ENCODE measurements at places on chromosomes 2 and 18.

- no peak for DNase-seq
Observed at GRCh38 chr18:56541340-56541739, 97.1 kb downstream of the TXNL1 start.

- DNase-seq: no peak
Observed at GRCh38 chr2:182592691-182593393, 123.2 kb upstream of the DNAJC10 start.

DNA sequence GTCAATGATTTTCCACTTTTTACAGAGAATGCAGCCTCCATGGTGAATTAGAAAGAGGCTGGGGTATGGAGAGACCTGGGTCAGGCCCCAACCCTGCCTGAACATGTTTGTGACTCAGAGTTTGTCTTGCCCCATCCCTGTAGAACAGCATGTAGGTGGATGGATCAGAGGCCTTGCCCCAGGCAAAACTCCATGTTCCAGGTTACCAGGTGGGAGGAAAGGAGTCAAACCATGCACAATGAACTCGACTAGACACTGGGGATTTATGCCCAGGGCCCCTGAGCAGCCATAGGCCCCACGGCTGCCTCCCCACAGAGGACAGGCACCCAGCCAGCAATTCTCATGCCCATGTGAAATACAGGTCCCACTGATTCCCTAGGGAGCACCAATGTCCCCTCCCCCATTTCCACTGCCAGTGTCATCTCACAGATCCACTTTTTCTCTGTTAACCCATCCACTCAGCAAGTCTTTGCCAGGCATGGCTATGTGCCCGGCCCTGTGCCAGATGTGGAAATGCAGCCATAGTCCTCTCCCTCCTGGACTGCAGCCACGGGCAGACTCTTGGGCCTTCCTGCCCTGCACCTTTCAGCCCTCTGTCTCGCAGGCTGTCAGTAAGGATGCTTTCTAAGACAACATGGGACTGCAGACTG is 737.8 kb upstream of the HS6ST1 start:
- no peak for DNase-seq

DNA sequence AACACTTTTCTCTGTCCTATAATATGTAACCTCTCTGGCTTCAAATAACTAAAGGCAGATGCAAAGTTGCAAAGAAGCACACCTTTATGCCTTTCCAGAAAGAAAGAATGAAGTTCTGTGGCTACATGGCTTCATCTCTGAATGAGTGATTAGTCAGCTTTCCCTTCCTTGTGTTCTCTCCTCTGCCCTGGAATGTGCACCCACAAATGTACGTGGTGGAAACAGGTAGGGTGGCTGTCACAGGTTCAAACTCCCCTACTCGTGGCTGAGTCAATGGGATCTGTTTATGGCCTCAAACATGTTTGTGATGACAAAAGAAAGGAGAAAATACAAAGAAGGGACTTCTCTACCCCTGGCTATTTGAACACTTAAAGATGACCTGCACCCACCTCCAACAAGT is 55.5 kb upstream of the ACVR2A start:
- no peak for DNase-seq

DNA sequence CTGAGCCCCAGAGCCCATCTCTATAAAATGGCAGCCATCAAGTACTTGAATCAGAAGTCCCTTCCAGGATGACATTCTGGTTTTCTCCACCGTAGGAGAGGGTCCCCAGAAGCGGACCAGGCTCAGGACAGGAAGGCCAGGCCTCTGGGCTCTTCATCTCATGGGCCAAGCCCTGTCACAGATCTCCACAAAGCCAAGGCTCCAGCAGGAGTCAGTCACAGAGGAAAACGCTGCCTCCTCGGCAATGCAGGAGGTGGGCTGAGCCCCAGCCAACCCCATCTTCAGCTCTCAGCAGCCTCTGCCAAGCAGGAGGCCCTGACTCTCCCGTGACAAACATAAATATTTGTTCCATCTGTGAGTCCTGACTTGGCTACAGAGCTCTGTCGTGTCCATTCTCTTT is 39.4 kb upstream of the GPAT2 start:
- no peak for DNase-seq

GRCh38 chr2:40049781-40050180 is 270.7 kb upstream of the THUMPD2 start:
- no peak for DNase-seq

- DNase-seq: no peak
Observed at GRCh38 chr2:158603205-158603604, 146.5 kb downstream of the PKP4 start.

DNA sequence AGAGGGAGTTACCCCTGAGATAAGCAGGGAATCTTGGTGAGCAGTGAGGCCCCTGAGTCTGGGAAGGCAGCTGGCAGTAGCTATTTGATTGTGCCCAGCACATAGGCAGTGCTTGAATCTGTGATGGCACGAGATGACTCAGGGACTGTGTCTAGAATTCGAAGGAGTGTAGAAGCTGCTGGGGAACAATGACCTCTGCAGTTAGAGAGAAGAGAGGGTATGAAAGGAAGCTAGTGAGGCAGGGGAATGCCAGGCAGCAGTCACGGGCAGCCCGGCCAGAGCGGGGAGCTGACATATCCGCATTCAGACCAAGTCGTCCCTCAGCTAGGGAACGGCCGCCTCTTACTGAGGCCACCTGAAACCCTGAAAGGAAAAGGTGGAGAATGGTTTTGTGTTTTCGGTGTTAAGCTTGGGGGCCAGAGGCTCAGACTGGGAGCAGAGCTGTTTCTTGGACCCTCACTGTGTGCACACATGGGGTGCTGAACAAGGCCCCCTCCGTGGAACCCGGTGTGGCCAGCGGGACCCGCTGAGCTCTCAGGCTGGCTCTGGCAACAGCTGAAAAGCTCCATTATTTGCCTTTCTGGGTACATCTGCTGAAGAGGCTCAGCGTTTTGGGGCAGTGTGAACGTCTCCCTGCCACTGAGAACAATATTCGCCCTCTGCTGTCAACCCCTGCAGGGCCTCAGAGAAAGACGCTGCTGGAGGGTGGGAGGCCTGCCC is 32.9 kb downstream of the ARHGEF4 start:
- no peak for DNase-seq

- DNase-seq: peak; percentile 40
Observed at GRCh38 chr18:24910221-24910620, 441.7 kb downstream of the ZNF521 start.

DNA sequence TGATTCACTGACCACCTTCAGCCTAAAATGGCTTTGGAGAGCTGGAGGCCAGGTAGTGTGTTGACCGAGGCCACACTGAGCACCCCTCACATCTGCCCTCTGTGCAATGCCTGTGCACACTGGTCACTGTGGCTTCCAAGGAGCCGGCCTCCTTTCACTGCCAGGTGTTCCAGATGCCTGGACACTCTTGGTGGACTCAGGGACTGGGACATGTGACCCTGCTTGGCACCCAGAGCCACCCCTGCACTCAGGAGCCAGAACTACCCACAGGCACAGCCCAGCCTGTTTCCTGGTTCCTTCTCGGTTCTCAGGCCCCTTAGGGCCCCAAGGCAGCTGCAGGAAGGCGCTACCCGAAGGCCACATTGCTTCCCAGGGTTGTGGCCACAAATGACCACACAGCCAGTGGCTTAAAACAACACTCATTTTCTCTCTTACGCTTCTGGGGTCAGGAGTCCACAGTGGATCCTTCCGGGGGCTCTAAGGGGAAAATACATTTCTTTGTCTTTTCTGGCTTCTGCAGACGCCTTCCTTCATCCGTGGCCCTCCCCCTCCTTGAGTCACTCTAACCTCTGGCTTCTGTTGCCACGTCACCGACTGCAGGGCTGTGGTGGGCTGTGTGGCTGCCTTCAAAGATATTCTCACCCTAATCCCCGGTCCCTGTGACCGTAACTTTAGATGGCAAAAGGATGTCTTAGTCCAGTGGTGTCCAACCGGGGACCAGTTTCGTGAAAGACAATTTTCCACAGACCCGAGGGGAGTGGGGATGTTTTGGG is 78.6 kb downstream of the ASB1 start:
- DNase-seq: no peak
